Stimulated activated naive CD8-positive, alpha-beta T cell treated with anti-CD3 and anti-CD28 coated beads, Interleukin-15, amount 100 ng/mL, for 72 hours (primary cell): ENCODE measurements at places on chromosomes 11 and 22.

DNA sequence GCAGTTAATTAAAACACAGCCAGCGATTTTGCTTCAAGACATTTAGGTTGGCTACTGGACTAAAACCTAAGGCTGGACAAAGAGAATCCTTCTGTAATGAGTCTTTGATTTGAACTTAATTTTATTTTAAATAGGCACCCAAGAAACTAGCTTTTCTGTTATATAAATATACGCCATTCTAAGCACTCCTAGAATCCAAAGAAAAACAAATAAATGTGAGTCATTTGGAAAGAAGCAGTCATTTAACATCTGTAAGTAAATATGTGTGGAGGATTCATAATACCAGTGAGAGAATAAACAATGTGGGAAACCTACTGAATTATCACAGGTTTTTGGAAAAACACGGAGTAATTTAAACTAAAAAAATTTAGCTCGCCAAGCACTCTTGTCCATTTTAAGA is 1.2 kb upstream of the TECTA start:
- no peak for DNase-seq

GRCh38 chr11:45409587-45409986 is 123.4 kb upstream of the SYT13 start:
- no peak for DNase-seq

DNA sequence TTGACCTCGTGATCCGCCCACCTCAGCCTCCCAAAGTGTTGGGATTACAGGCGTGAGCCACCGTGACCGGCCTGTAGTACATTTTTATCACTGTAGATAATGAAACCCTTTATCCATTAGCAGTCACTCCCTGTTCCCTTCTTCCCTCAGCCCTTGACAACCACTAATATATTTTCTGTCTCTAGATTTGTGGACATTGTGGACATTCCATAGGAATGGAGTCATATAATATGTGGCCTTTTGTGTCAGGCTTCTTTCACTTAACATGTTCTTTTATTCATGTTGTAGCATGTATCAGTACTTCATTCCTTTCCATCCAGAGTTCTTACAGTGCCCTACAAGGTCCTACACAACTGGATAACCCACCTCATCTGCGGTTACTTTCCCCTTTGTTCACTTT is 30.5 kb downstream of the RRM1 start:
- DNase-seq: no peak

DNA sequence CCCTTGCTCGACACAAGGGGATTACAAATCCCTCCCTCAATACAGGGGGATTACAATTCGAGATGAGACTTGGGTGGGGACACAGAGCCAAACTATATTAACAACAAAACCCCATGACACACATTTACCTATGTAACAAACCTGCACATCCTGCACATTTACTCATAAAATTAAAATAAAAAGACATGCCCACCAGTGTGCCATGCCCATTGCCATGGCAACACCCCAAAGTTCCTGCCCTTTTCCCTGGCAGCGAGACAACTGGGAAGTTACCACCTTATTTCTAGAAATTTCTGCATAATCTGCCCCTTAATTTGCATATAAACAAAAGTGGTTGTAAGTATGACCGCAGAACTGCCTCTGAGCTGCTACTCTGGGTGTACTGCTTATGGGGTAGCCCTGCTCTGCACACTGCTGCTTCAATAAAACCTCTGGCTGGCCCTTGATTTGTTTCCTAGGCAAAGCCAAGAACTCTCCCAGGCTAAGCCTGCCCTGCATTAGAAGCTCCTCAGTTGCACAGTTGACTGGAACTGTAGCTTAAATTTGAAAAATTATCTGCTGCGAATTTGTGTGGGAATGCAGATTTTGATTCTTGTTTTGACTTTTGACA is 8.6 kb upstream of the INCENP start:
- DNase-seq: no peak

DNA sequence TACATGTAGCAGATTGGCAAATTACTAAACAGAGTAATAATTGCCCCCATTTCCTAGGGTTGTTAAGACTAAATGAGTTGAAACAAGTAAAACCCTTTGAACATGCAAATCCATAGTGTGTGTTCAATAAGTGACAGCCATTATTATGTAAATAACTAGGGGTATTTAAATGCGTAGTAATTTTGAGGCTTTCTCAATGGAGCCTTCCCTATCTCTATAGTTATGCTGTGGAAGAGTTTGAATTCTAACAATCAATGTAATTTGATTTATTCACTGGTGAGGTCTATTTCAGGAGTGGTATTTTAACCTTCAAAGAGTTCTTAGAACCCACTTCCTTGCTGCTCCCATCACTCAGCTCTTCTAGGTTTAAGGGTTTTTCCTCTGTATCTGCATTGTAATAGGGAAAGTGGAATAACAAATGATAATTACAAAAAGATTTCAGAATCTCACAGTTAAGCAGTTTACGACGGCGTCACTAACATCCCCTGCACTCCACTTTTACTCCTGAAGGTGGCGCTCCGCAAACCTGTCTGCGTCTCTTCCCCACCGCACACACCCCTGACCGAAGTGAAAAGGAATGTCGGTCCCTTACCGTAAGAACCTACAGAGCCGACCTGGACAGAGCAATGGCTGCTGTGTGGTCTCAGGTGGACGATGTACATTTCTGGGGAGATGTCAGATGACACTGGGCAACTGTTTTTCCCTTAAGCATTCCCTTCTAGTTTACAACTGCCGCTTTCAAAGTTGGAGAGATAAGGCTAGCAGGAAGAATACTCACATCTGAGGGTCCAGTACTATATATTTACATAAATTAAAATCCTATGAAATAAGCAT is 80.8 kb downstream of the ZC3H12C start:
- peak; percentile 47 for DNase-seq

- no peak for DNase-seq
Measured at GRCh38 chr11:84865257-84865656, 761.9 kb downstream of the DLG2 start.

GRCh38 chr22:30823015-30823370 is 128.3 kb downstream of the OSBP2 start:
- no peak for DNase-seq

DNA sequence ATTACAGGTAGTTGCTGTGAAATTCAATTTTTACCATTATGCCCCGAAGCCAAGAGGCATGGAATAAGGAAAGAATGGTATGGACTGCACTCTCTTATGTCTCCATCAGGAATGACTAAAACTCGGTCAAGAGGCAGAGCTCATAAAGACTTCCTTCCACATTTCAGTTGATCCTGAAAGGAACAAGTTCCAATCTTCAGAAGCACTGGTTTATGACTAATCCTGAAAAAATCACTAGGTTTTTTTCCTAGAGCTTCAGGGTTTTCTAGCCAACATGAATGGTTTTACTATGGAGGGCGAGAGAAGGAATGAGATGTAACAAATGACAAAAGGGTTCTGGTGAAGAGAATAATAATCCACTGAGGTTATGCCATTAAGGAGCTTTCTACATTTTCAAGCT is 832.2 kb downstream of the NTM start:
- DNase-seq: no peak

DNA sequence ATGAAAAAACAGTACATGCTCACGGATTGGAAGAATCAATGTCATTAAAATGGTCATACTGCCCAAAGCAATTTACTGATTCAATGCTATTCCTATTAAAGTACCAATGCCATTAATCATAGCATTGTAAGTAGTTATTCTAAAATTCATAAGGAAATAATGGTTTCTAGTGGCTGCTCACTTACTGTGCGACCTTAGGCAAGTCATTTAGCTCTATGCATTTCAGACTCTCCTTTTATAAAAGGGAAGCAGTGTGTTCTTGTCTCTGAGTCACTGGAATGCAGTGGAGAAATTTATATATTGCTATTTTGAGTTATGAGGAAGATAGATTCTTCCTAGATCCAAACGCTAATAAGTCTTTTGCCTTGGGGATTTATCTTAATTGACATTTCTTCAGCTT is 174.8 kb downstream of the KCNA4 start:
- no peak for DNase-seq

- no peak for DNase-seq
Measured at GRCh38 chr11:79312617-79313529, 128.0 kb downstream of the TENM4 start.

DNA sequence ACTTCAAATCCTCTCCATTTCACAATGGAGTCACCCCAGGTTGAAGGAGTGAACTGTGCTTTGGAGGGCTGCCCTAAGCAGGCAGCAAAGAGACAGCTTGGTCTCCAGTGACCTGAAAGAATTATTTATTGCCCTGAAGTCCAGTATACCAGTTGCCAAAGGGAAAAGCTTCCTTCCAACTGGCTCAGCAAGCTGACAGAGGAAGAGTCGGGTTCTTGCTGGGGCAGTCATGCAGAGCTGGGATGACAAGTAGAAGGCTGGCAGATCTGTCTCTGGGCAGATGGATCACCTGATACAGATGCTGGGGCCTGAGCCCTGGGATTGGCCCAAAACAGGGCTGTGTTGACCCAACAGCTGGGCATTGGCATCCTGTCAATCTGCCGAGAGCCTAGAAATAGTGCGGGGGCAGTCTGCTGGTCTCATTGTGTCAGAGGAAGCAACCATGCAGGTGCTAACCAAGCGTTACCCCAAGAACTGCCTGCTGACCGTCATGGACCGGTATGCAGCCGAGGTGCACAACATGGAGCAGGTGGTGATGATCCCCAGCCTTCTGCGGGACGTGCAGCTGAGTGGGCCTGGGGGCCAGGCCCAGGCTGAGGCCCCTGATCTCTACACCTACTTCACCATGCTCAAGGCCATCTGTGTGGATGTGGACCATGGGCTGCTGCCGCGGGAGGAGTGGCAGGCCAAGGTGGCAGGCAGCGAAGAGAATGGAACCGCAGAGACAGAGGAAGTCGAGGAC is at the start of gene THRSP:
THRSP (plus strand) TSS at position 422 of the 742 bp plus-strand sequence; CDS start at position 443, 21 bp downstream.
- DNase-seq: no peak

- DNase-seq: no peak
Measured at GRCh38 chr22:42655693-42656092, 6.5 kb upstream of the CYB5R3 start.

DNA sequence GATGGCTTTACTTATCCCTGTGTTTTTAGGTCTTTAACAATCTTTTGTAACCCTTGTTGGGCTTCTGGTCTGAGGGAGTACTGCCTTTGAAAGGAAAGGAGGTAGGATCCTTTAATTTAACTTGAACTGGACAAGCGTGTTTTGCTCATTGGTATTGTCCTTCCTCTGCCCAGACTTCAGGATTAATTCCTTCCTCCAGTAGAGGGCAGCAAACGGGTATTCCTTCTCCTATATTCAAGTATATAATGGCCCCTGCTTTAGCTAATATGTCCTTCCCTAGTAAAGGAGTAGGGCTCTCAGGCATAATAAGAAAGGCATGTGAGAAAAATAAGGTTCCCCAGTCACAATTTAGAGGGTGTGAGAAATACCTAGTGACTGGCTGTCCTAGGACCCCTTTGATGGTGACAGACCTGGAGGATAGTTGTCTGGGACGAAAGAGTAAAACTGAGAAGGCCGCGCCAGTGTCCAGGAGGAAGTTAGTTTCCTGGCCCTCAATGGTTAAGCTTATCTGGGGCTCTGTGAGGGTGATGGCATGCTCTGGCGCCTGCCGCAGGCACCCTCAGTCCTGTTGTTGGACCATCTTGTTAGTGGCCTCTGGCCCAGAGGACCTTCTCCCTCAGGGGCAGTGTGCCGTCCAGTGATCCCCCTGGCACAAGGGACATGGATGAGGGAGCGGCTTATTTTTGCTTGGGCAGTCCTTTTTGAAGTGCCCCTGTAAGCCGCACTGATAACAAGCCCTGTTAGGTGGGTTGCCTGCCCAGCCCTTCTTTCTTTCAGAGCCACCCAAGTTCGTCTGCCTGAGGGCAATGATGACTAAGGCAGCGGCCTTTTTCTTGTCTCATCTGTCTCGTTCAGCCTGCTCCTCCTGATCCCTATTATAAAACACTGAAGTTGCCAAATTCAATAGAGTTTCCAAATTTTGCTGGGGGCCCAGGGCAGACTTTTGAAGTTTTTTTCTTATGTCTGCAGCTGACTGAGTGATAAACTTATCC is 51.8 kb downstream of the C11orf71 start:
- peak; percentile 23 for DNase-seq

- DNase-seq: no peak
Measured at GRCh38 chr11:134126217-134126822, 57.4 kb downstream of the JAM3 start.

- DNase-seq: no peak
Measured at GRCh38 chr11:125300791-125301218, 136.3 kb downstream of the PKNOX2 start.

DNA sequence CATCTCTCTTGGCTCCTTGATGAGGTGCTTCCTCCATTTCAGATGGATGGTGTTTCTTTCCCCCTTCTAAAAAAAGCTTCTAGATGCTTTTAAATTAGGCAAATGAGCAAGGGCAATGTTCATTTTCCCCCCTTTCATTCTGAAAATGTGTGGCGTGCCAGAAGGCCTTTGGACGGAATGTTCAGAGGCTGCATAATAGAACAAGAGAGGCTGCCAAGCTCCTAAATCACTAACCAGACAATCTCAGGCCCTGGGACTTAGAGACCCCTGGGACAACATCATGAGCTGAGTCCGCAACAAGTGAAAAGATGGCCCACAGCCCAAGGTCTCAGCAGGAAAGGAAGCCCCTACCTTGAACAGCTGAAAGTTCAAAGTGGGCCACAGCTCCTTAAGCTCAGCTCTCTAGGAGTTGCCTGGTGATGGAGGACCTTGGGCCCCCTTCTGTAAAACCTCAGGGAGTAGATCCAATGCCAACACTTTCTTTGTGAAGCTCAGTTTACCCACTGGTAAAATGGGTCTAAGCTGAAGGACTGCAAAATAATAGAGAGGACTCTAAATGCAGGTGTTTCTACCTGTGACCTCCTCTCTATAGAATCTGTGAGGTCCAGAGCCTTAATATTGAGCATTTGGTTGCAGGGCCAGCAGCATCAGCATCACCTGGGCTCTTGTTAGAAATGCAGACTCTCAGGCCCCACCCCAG is 144.0 kb downstream of the FBXO7 start:
- DNase-seq: no peak

DNA sequence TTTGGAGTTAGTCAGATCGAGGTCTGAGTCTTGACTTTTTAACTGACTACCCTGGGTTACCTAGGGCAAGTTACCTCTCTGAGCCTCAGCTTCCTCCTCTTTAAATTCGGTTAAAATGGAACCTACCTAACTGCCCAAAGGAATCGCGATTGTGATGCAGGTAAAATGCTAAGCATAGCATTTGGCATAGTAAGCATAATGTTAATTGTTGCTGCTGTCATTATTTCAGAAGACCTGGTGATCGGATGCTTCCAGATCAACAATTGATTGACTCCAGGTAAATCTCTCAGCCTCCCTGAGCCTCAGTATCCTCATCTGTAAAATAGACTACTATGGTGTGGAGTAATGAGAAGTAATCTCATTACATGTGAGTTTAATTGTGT is 550 bp upstream of the SLC43A1 start:
- DNase-seq: no peak

DNA sequence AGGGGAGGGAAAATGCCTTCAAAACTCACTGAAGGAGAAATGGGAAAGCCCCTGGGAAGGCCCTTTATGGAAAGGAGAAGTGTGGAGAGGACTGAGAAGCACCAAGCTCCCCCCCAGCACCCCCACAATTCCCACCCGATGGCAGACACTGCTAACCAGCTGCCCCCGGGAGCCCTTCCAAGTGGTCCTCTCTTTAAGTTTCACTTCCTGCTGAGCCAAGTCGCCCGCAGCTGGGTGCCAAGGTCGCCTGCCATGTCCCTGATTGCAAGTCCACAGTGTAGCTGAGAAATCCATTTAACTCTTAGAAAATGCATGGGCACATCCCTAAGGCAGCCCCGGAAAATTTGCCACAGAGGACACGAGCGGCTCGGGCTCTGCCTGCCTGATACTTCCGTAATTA is 68.2 kb downstream of the GALNT18 start:
- DNase-seq: no peak
